ENCODE measurements at places on chromosomes 3 and 15.
A peak's percentile ranks its signal among the peaks of the same experiment; 100 is the strongest.

- DNase-seq, result peak; percentile 72
Observed at GRCh38 chr15:62254137-62254934, 89.3 kb upstream of the C2CD4B start.

- no peak for DNase-seq
Observed at GRCh38 chr3:151875759-151876158, 2.3 kb downstream of the SUCNR1 start.

- no peak for DNase-seq
Observed at GRCh38 chr15:85021409-85021808, 39.8 kb downstream of the PDE8A start.

DNA sequence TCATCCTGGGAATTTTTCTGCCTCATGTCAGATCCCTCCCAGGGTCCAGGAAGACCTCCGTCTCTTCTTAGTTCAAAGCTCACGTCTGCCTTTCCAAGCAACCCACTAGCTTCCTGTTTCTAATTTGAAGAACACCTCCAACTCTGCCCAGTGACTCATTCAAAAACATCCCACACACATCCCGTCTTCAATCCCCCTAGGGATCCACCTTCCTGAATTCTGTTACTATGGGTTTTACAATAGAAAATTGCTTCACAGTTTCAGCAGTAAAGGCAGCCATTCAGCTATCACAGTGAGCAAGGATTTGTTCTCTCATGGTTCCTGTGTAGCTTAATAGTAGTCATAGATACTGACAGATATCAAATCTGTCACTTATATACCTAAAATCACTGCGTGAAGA lies 308.3 kb upstream of the CCDC54 start:
- no peak for DNase-seq

- no peak for DNase-seq
Observed at GRCh38 chr15:74988007-74988800, 7.2 kb upstream of the SCAMP5 start.

DNA sequence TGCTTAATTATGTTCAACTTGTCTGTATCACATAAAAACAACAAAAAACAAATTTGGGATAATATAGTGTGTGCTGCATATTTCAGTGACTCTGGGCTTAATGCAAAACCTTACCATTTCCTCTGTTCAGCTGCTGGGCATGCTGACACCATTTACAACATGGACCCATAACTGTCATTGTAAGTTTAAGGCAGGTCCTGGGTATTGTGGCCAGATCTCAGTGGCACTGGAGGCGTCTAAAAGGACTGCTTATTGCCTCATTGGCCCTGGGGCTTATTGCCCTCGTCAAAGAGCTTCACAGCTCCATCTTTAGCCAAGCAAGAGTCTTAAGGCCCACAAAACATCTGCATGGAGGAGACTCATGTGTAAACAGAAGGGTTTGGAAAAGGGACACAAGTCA lies 390.2 kb downstream of the NR2F2 start:
- no peak for DNase-seq

GRCh38 chr3:141807277-141808033 lies 44.2 kb downstream of the GRK7 start:
- no peak for DNase-seq

DNA sequence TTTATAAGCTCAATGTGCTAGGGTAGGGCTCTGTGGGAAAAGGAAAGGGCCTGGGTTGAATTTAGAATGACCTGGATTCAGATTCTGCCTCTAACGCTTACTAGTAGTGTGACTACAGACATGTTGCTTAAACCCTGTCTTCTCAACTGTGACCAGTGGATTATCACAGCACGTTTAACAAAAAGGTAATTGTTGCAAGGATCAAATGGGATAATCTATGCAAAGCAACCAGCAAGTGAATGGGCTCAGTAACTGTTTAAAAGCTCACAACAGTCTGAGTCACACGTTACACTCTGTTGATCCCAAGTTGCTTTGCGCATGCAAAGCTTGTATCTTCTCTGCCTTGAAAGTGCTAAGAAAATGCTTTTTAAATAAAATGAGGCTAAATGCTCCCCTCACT lies 236.5 kb downstream of the IL20RB start:
- DNase-seq, result no peak

- DNase-seq, result no peak
Observed at GRCh38 chr3:72891053-72891855, 3.4 kb downstream of the GXYLT2 start.

GRCh38 chr3:10417847-10418246 lies 87.5 kb downstream of the ATP2B2 start:
- DNase-seq, result no peak

DNA sequence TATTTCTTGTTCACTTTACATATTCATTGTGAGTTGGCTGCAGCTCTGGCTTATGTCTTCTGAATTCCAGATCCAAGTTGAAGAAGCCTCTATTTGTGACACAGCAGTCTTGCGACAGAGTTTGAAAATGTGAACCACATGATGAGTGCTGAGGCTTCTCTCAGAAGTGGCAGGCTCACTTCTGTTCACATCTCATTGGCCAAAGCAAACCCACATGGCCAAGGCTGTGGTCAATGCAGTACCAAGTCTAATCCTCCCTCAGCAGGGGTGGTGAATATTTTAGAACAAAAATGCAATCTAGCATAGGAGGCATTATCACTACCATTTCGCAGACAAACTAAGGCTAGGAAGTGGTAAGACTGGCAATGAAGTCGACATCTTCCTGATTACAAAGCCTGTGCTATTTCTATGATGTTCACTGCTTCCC lies 45.2 kb downstream of the CDCP1 start:
- no peak for DNase-seq

- no peak for DNase-seq
Observed at GRCh38 chr3:71466483-71466882, 117.0 kb downstream of the FOXP1 start.

DNA sequence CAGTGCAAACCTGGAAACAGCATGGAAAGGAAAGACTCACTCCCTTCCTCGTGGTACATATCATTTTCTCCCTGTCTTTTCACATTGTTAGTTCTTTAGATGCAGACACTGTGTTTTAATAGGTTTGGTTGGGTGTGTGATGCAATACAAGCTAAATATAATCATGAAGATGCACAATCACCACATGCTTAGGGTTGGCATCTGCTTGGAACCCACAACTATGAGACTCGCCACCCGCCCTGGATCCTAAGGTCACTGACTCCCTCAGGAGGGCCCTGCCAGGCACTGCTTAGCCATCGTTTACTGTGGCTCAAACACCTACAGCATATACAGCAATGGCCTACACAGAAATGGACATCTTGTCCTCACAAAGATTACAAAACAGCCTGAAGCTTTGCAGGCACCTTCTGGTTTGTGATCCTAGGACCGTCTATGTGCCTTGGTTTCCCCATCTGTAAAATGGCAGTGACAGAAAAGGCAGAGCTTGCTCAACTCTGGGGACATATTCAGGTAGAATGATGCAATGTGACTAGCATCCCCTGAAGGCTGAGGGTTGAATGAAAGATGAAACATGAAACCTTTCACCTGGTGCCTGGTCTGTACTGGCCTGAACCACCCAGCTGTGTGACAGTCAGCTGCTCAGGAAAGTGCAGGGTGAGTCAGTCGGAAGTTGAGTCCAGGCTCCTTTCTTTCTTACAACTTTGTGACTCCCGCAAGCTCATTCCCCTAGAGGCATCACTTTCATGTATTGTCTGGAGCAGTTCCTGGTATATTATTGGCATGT lies 123.6 kb upstream of the PFN2 start:
- DNase-seq, result no peak

DNA sequence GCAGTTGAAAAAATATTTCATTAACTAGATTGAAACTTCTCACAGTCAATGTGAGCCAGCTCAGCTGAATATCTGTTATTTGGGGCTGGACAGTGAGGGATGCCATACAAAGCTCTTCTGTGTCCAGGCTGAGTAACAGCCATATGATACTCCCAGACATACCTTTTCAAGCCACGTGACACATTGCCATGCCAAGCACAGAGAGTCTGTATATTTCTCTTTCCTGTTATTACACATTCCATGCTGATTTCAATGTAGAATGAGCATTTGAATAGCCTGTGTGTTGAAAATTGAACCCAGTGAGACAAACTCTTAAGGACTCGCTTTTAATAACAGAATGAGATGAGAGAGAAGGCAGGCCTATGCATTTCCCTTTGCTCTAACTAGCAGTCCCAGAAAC lies 334.7 kb upstream of the RASGRP1 start:
- no peak for DNase-seq

DNA sequence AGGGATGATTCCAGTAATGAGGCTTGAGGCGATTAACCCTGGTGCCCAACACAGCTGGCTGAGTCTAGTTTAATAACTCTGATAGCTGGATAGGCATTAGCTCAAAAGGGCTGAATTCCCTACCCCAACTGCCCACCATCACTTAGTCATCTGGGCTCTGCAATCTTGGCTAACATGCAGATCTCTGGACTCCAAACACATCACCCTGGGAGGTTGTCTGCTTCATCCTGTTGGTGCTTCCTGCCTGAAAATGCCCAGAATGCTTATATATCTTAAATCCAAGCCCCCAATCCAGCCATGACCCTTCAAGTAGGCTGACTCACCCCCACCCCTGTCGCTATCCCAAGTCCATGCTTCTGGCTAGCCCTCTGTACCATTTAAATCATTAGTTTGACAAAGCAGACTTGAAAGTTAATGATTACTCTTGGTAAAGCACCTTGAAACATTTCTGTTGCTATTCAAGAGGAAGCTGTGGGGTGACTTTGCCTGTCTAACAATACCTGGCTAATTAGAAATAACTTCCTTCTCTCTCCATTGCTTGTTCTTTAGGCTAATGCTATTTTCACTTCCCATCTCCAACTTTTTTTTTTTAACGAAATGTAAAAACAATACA lies 107.0 kb upstream of the RORA start:
- DNase-seq, result no peak

GRCh38 chr3:14156843-14157561 lies 21.4 kb downstream of the XPC start:
- DNase-seq, result no peak

DNA sequence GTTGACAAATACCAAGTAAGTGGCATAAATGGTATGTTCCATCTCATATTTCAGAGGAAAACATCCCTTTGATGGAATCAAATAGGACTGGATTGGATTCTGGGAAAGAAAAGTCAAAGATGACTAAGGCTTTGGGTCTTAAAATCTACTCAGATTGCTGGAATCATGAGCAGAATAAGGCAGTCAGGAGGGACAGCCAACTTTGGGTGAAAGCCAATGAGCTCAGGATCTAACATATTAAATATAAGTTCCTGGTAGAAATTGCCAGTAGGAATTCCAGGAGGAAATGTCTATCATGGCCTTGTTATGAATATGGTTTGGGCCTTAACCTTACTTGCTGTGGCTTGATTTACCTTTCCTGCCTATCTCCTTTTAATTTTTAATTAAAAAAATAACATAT lies 55.3 kb downstream of the ISL2 start:
- DNase-seq, result no peak

DNA sequence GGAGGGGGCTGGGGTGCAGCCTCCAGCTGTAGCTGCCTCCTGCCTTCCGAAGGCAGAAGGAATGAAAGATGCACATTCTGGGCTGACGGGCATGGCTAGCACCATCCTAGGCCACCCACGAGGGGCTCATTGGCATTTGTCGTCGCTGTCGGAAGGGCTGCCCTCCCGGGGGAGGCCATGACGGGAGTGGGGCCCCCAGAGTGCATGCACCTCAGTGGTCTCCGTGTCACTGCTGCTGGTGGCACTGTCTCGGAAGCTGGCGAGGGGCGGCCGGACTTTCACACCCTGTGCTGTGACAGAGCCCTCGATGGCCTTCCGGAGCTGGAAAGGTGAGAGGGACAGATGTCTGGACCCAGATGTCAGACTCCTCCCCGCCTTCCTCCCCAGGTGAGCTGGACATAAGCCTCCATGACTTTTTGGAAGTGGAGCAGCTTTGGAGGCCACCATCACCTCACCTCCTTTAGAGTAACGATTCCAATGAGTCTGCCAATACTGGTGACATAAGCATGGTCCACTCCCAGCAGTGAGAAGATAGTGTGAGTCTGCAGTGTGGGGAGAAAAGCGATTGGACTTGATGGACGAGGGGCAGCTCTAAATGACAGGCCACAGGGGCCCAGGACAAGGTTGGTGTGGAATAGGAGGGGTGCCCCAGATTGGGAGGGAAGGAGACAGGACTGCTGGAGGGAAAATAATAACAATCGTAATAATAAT lies 9.2 kb downstream of the FAM131A start:
- no peak for DNase-seq

DNA sequence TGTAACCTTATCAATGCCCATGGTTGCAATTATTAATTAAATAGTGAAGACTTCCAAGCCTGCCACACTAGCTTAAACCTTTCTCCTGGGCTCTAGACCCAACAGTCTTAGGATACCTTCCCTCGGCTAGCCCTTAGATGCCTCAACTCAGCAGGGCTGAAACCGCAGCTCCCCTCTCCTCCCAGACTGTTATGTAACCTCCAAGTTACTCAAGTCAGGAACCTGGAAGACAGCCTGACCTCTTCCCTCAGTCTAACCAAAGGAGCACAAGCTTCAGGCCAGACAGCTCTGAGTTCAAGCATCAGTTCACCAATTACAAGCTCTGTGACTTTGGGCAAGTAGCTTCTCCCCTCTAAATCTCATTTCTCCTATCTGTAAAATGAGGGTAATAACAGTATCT lies 70.5 kb upstream of the HACD2 start:
- no peak for DNase-seq

- DNase-seq, result no peak
Observed at GRCh38 chr3:101588616-101589015, 14.6 kb downstream of the PCNP start.

DNA sequence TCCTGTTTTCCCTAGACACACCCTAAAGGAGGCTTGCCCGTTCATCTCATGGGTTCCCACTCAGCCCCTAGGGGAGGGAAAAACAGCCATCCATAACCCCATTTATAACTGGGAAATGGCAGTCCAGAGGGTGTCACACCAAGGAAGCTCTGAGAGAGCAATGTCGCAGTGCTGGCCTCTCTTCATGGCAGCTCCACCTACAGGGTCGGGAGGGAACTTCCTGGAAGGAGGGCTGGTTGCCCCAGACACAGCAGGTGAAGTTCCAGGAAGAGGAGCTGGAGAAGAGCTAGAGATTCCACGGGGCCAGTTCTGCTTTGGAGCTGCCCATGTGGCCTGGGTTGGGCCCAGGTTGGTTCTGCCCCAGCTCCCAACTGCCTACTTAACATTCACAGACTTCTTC lies 22.3 kb upstream of the LINGO1 start:
- DNase-seq, result no peak

GRCh38 chr3:118968111-118968510 lies 66.5 kb downstream of the IGSF11 start:
- no peak for DNase-seq

DNA sequence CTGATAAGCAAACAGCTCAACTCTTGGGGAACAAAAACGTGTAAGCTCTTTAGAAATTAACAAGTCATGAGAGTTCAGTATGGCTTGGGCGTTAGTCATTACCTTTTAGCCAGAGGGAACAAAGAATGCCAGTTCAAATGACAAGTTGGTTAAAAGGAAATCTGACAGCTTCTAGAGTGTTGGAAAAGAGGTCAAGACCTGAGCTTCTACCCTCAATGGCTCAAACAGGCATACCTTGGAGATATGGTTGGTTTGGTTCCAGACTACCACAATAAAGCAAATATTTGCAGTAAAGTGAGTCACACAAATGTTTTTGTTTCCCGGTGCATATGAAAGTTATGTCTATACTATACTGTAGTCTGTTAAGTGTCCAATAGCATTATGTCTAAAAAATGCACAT lies 136.1 kb downstream of the CACNA1D start:
- DNase-seq, result no peak

GRCh38 chr15:83106994-83107840 lies at the start of gene TM6SF1:
Gene TM6SF1, plus strand, starts transcription at chr15:83107645. Its CDS starts 36 bp downstream, at chr15:83107681.
- peak; percentile 72 for DNase-seq

GRCh38 chr3:188315553-188315952 lies 161.6 kb downstream of the LPP start:
- DNase-seq, result no peak
